CD4-positive, alpha-beta T cell treated with Interleukin-6 at 100 ng/mL for 8 hours (primary cell): ENCODE measurements at places on chromosomes 1 and 21.

DNA sequence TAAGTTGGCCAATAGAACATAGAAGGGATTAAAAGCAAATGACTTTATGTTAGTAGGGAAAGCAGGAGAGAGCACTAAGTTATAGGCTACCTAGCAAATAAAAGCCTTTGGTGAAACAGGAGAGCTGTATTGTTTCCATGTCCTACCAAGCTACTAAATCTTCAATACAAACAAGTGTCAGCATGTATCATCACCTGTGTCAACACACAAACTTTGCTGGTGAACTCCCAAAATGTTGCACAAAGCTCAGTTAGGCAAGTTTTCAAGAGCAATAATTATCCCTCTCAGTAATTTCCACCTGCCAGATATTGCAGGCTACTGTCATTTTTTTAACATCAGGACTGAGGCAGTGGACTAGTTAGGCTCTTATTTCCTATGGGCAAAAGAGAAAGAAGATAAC, 77.7 kb upstream of the ADAM30 start:
- DNase-seq, result no peak

DNA sequence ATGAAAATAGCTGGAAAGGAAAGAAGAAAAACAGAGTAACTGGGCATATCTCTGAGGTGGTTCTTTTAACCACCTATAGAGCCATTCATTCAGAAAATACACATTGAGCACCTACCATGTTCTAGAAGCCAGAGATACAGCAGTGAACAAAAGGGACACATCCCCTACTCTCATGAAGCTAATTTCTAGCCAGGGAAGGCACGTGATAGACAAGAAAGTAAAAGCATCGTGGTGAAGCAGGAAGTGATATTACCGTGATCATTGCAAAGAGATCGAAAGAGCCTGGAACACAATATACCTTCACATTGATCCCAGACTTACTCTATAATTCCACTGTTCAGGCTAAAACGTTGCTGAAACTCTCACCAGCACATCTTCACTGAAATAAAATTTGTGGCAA, 76.0 kb downstream of the TIAM1 start:
- DNase-seq, result peak; percentile 3

DNA sequence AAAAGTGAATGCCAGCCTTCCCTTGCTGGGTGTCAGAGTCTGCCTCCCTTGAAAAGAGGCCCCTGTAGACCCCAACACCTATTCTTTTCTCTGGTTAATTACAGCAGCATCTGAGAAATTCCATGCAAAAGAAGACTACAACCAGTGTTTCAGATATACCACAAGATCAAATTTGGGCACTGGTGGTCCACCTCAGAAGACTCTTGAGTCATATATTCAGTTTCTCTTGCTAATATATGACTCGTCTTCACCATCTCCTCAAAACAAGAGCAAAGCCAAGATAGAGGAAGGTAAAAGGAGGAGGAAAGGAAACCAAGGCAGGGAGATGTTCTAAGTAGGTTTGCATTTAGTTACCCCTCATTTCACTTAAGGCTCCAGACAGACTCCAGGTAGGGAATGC, 259.9 kb downstream of the ZNF648 start:
- DNase-seq, result no peak

GRCh38 chr1:206805357-206805756, 33.1 kb upstream of the IL10 start:
- no peak for DNase-seq

DNA sequence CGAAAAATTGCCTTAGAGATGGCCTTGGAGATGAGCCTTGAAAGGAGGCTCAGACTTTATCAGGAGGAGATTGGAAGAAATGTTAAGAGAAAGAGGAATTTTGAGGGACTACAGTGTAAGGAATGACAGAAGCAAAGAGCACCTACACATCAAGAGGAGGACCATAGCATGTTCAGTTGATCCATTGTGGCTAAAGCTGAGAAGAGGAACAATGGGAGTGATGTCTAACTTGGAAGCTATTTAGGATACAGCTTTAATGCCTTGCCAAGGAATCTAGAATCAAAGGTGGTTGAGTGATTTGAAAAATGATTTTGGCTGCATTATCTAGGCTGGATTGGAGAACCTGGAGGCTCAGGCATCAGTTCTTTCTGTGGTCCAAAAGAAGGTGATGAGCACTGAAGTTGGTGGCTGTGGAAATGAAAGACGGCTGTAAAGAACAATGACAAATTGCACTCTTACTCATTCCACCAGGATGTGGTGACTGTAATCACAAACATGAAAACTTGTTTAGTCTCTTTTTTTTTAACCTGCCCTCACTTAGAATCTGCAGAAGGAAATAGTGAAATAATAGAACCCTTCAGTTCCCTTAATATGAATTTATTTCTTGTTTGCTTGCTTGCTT, 11.3 kb downstream of the FAM20B start:
- peak; percentile 42 for DNase-seq

DNA sequence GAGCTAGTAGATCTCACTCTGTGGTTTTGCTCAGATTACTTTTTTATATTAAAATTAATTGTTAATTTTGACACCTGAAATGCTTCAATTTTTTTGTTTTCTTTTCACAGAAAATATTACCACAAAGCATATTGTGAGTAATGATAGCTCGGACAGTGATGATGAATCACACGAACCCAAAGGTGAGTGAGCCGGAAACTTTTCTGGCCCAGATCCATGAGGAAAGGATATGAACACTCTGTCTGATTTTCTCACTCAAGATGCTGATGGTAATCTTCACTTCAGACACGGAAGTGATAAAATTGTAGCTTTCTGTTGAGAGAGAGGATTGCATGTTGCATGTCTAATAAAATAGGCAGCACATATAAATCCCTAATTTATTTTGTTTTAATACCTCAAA, 121.8 kb downstream of the PLA2G4A start:
- no peak for DNase-seq

GRCh38 chr1:84719543-84720217, 29.4 kb upstream of the SSX2IP start:
- no peak for DNase-seq

- DNase-seq, result peak; percentile 77
Observed at GRCh38 chr1:110787328-110788071, 85.4 kb upstream of the CD53 start.
